ENCODE measurements at places on chromosomes 6 and 20. TPM values are rescaled to one million over a fixed set of nuclear protein-coding genes. Genes with fewer than 3 reads are reported as not detected.

DNA sequence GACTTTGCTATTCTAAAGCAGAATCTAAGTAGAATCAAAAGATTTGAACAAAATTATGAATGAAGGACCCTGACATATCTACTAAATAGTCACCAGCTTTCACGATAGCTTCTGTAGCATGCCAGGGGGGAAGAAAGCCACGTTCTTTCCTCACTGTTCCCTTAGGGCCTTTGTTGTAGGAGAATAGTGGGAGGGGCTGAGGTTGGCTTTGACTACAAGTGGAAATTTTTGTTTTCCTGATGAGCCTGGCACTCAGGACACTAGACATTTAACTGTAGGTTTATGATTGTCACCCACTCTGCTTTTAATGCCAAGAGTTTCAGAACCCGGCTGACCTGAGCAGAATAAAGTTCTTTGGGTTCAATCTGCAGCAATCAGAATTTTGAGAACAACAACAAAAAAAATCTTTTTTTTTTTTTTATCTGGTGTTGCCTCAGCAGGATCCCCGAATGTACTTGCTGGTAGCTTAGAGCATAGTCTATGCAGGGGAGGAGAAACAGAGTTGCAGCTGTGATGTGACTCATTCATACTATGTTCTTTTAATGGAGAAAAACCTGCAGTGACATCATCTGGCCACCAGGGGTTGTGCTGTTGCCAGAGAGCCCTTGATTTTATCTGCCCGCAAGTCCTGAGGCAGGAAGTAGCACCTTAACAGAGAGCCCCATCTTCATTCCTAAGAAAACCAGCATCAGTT is 38.5 kb downstream of the TPD52L1 start:
- DNase-seq = peak; percentile 78
- no peak overlapping the region for H3K4me3 ChIP-seq
- no peak overlapping the region for H3K27ac ChIP-seq
- H3K36me3 ChIP-seq = no peaks in the 10 kb centered on the region
- H3K27me3 ChIP-seq = peaks cover 2% of the 10 kb centered on the region
- H3K4me1 ChIP-seq = peaks cover 3% of the 10 kb centered on the region

DNA sequence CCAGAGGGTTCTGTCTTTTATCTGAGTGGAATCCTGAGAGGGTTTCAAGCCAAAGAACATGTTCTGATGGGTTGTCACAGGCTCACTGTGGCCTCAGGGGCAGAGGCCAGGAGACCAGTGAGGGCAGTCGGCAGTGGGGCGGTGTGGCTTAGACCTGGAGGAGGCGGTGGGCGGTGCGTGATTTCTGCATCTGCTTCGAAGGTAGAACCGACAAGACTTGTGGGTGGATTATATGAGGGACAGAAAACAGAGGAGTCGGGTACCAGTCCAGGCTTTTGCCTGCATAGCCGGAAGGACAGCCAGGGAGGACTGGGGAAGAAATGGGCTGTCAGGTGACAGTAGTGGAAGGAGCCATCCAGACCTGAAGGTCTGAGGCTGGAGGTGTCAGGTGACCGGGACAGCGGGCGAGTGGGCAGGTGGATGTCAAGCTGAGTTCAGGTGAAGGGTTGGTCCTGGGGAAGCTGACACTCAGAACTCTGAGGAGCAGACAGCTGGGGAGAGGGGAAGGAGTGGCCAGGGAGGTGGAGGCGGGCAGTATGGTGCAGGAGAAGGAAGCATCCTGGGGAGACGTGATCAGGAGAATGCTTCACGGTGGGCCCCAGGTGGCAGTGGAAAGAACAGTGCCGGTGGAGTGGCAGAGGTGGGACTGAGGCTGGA is 3.1 kb downstream of the CTSZ start:
- H3K36me3 ChIP-seq = peaks cover 12% of the 10 kb centered on the region
- H3K4me3 ChIP-seq = peak overlapping the region; percentile 69
- no peaks in the 10 kb centered on the region for H3K27me3 ChIP-seq
- DNase-seq = no peak
- peaks cover 31% of the 10 kb centered on the region for H3K4me1 ChIP-seq

- H3K36me3 ChIP-seq = no peaks in the 10 kb centered on the region
- H3K4me3 ChIP-seq = no peak overlapping the region
- no peaks in the 10 kb centered on the region for H3K27me3 ChIP-seq
- H3K4me1 ChIP-seq = no peaks in the 10 kb centered on the region
- H3K27ac ChIP-seq = no peak overlapping the region
Observed at GRCh38 chr6:154479771-154480639, 30.5 kb downstream of the CNKSR3 start.

GRCh38 chr20:57667924-57668782 is 41.7 kb downstream of the PMEPA1 start:
- H3K27me3 ChIP-seq = no peaks in the 10 kb centered on the region
- H3K4me1 ChIP-seq = peaks cover 4% of the 10 kb centered on the region
- no peak overlapping the region for H3K4me3 ChIP-seq
- no peaks in the 10 kb centered on the region for H3K36me3 ChIP-seq

DNA sequence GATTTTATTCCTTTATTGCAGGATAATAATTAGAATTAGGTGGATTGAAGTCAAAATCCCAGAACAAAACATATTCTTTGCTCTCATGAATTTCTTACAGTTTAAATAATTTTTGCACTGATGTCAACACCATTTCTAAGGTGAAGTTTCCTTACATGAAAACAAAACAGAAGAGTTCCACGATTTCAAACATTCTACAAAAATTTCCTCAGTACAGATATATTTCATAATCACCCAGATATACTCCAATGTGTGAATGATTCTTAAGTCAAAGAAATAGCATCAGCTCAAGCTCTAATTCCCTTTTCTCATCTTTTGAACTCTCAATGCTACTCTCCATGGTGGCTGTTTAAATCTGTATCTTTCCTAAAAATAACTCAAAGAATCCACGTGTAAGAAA is 39.5 kb upstream of the THBS2 start:
- no peak overlapping the region for H3K4me3 ChIP-seq
- H3K4me1 ChIP-seq = no peaks in the 10 kb centered on the region
- H3K36me3 ChIP-seq = no peaks in the 10 kb centered on the region
- peaks cover 9% of the 10 kb centered on the region for H3K27me3 ChIP-seq
- no peak overlapping the region for H3K27ac ChIP-seq

SLCO4A1 gene
- 40.5 TPM for total RNA-seq

- no peak for DNase-seq
- H3K27ac ChIP-seq = no peak overlapping the region
- no peak overlapping the region for H3K4me3 ChIP-seq
- peaks cover 9% of the 10 kb centered on the region for H3K4me1 ChIP-seq
- no peaks in the 10 kb centered on the region for H3K36me3 ChIP-seq
- H3K27me3 ChIP-seq = peaks cover 51% of the 10 kb centered on the region
Observed at GRCh38 chr6:137036566-137037300, 8.0 kb downstream of the IL20RA start.

DNA sequence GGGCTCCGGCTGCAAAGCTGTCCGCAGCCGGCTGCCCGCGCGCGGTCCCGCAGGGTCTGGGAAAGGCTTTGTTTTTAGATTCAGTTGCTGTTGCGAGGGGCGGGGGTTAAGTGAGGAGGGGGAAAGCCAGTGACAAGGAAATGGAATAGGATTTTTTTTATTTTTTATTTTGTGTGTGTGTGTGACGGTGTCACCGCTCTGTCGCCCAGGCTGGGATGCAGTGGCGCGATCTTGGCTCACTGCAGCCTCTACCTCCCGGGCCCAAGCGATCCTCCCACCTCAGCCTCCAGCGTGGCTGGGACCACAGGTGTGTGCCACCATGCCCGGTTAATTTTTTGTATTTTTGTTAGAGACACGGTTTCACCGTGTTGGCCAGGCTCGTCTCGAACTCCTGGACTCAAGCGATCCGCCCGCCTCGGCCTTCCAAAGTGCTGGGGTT is 615 bp upstream of the UBE2J1 start:
- peaks cover 10% of the 10 kb centered on the region for H3K36me3 ChIP-seq
- peak overlapping the region; percentile 86 for H3K27ac ChIP-seq
- H3K4me3 ChIP-seq = peak overlapping the region; percentile 91
- no peaks in the 10 kb centered on the region for H3K27me3 ChIP-seq
- peak; percentile 54 for DNase-seq

DNA sequence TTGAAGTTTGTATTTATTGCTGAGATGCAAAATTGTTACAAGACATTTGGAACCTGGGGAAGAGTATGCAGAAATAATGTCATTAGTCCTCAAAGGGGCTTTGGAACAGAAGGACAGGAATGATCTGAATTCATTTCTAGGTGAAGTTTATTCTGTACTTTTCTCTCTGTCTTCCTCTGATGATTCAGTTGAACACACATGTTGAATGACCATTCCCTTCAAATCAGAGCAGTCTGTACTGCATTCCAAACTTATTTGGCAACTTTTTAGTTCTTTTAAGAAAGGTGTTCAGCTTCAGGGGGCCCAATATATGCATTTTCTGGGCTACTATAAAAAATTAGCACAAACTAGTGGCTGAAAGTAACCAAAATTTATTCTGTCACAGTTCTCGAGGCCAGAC is 213.9 kb upstream of the LAMP5 start:
- H3K27me3 ChIP-seq = no peaks in the 10 kb centered on the region
- no peak for DNase-seq
- no peak overlapping the region for H3K27ac ChIP-seq

DNA sequence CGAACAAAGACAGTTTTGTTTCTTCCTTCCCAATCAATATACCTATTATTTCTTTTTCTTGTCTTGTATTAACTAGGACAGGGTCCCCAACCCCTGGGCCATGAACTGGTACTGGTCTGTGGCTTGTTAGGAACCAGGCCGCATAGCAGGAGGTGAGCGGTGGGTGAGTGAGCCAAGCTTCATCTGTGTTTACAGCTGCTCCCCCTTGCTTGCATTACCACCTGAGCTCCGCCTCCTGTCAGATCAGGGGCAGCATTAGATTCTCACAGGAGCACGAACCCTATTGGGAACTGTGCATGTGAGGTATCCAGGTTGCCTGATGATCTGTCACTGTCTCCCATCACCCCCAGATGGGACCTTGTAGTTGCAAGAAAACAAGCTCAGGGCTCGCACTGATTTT is 151.9 kb downstream of the CDKAL1 start:
- H3K27me3 ChIP-seq = no peaks in the 10 kb centered on the region
- peaks cover 29% of the 10 kb centered on the region for H3K4me1 ChIP-seq
- no peak for DNase-seq
- H3K4me3 ChIP-seq = no peak overlapping the region

DNA sequence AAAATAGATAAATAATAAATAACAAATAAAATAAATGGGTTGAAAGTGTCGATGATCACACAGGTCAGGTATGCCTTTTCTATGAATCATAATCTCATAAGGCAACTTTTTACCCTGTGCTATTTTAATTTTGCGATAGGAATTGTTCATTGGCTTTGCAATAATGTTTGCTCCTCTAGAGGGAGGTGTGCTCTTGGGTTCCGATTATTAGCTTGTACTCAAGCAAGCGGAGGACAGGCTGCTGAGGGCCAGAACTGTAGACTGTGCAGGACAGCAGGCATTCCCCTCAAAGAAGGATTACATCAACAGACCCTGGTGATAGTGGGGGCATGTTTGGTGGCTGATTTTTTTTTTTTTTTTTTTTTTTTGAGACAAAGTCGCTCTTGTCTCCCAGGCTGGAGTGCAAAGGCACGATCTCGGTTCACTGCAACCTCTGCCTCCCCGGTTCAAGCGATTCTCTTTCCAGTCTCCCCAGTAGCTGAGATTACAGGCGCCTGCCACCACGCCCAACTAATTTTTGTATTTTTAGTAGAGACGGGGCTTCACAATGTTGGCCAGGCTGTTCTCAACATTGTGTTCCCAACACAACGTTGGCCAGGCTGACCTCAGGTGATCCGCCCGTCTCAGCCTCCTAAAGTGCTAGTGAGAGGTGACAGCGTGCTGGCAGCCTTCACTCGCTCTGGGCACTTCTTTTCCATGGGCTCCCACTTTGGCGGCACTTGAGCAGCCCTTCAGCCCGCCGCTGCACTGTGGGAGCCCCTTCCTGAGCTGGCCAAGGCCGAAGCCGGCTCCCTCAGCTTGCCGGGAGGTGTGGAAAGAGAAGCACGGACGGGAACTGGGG is 35.6 kb downstream of the RIOK1 start:
- H3K4me1 ChIP-seq = no peaks in the 10 kb centered on the region
- no peak overlapping the region for H3K27ac ChIP-seq
- H3K36me3 ChIP-seq = peaks cover 8% of the 10 kb centered on the region
- H3K4me3 ChIP-seq = no peak overlapping the region
- no peak for DNase-seq
- H3K27me3 ChIP-seq = no peaks in the 10 kb centered on the region
